Progenitor cell of endocrine pancreas (in vitro differentiated cells): ENCODE measurements at places on chromosomes 2 and 18.

DNA sequence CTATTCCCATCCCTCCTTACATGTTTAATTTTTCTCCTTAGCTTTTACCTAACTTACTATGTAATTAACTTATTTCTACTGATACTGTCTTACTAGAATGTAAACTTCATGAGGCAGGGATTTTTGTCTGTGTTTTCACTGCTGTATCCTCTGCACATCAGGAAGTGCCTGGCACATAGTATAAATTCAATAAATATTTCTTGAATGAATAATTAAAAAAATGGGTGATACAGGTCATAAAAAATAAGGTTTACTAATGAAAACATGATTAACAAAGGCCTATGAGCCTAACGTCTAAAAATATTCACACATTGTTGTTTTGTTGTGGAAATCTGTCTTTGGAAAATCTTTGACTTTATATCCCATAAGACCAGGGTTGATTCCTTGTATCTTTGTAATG, 4.5 kb downstream of the RBKS start:
- H3K4me3 ChIP-seq, result no peak overlapping the region
- H3K27me3 ChIP-seq, result no peaks in the 10 kb centered on the region
- DNase-seq, result no peak
- H3K27ac ChIP-seq, result no peak overlapping the region

DNA sequence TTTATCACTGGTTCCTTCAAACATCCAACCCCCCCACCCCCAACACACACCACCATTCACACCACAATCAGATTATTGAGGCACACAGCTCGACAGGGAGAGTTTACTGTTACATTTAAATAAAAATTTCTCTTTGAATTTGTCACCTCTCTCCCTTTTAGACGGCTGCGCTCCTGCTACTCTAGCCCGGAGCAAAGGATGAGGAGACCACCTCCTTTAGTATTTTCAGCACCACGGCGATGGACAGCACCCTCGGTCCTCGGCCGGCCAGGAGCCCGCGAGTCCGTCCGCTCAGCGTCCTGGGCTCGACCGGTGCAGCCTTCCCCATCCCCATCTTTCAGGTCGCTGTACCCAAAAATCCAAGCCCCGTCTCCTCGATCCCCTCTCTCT, 892 bp downstream of the CELF4 start:
- H3K36me3 ChIP-seq, result no peaks in the 10 kb centered on the region
- DNase-seq, result peak; percentile 82
- peaks cover 86% of the 10 kb centered on the region for H3K27me3 ChIP-seq

DNA sequence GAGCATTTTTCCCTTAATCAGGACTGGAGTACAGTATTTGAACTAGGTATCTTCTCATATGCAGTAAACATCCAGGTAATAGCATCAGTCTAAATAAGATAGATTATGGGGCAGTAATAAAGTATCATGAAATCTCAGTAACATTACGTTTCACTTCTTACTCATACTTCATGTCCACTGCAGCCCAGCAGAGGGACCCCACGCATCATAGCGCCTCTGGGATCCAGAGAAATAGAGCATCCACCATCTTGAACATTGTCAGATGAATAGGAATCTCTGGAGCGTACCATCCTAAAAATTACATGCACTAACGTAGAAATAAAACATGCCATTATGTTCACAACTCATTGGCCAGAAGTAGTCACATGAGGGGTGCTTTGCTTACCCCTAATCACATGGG, 499.0 kb downstream of the CPS1 start:
- no peaks in the 10 kb centered on the region for H3K36me3 ChIP-seq
- no peaks in the 10 kb centered on the region for H3K4me1 ChIP-seq
- DNase-seq, result no peak
- no peaks in the 10 kb centered on the region for H3K27me3 ChIP-seq
- no peak overlapping the region for H3K27ac ChIP-seq

DNA sequence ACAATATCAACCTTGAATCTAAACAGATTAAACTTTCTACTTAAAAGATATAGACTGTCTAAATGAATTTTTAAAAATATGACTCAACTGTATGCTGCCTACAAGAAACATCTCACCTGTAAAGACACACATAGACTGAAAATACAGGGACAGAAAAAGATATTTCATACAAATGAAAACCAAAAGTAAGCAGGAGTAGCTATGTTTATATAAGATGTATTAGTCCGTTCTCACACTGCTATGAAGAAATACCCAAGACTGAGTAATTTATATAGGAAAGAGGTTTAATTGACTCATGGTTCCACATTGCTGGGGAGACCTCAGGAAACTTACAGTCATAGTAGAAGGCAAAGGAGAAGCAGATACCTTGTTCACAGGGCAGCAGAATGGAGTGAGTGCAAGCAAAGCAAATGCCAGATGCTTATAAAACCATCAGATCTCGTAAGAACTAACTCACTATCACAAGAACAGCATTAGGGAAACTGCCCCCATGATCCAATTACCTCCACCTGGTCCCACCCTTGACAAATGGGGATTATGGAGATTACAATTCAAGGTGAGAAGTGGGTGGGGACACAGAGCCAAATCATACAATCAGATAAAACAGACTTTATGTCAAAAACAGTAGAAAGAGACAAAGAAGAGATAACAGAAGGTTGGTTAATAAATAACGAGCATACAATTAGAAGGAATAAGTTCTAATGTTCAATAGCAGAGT, 214.4 kb upstream of the SLC39A10 start:
- no peaks in the 10 kb centered on the region for H3K4me1 ChIP-seq
- no peak for DNase-seq
- H3K27ac ChIP-seq, result no peak overlapping the region
- H3K27me3 ChIP-seq, result no peaks in the 10 kb centered on the region
- H3K36me3 ChIP-seq, result no peaks in the 10 kb centered on the region

GRCh38 chr2:182020286-182021070, 34.8 kb downstream of the PPP1R1C start:
- no peak overlapping the region for H3K4me3 ChIP-seq
- no peaks in the 10 kb centered on the region for H3K27me3 ChIP-seq
- H3K27ac ChIP-seq, result no peak overlapping the region
- no peaks in the 10 kb centered on the region for H3K36me3 ChIP-seq

DNA sequence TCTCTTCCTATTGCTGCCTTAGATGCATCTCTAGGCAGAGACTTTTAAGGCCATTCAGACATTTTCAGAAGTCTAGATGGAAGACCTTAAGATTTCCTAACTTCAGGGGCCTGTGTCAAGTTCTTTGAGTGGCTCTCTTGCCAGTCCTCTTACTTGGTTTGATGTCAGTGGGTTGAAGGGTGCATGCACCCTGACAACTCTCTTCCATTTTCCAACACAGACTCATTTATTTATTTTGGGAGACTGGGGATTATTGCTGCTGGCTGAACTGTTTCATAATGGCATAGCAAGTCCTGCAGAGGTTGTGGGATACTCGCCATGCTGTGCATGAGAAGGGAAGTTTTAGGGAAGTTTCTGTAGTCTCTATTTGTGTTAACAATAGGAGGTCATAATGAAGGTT, 39.0 kb upstream of the ACADL start:
- DNase-seq, result no peak
- H3K4me1 ChIP-seq, result no peaks in the 10 kb centered on the region
- no peaks in the 10 kb centered on the region for H3K36me3 ChIP-seq
- H3K4me3 ChIP-seq, result no peak overlapping the region
- H3K27ac ChIP-seq, result no peak overlapping the region

DNA sequence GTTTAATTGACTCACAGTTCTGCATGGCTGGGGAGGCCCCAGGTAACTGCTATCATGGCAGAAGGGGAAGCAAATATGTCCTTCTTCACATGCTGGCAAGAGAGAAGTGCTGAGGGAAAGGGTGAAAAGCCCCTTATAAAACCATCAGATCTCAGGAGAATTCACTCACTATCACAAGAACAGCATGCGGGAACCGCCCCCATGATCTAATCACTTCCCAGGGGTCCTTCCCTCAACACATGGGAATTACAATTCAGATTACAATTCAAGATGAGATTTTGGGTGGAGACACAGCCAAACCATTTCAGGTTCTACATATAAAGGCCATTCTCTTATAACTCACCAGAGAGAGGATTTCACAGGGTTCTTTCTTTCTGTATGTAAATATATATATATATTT, 62.9 kb downstream of the VRK2 start:
- H3K4me1 ChIP-seq, result peaks cover 3% of the 10 kb centered on the region
- DNase-seq, result no peak
- no peaks in the 10 kb centered on the region for H3K27me3 ChIP-seq
- no peak overlapping the region for H3K27ac ChIP-seq

DNA sequence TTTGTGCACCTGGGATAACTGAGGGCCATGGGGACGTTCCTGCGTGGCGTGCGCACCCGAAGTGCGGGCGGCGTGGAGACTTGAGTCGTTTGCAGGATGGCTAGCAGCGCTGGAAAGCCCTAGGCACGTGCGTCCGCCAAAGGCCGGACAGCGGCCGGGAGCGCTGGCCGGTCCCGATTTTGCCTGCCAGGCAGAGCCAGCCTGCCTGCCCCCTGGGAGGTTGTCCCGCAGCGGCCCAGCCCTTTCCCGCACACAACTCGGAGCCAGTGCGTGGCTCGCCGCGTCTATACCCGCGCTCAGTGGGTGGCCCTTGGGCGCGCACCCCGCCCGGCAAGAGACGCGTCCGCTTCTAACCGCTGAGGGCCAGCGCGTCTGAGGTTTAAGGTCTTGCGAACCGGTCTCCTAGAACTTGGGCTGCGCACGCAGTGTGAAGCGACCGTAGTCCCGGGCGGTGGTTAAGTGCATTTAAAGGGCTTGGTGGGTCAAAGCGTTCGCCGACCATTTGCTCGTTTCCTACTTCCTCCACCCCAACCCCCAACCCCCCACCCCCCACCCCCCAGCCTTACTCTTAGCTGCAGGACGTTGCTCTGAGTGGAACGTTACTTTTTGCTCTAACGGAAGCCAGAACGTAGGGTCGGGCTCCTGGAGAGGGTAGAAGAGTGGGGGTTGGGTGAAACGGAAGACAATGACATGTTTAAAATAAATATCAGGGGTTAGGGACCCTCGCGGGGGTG, 627 bp downstream of the CDCA7 start:
- H3K27me3 ChIP-seq, result peaks cover 17% of the 10 kb centered on the region
- DNase-seq, result peak; percentile 34
- H3K36me3 ChIP-seq, result peaks cover 3% of the 10 kb centered on the region
- peak overlapping the region; percentile 82 for H3K4me3 ChIP-seq
- H3K4me1 ChIP-seq, result peaks cover 18% of the 10 kb centered on the region

- DNase-seq, result no peak
- no peaks in the 10 kb centered on the region for H3K27me3 ChIP-seq
- no peak overlapping the region for H3K4me3 ChIP-seq
- peaks cover 23% of the 10 kb centered on the region for H3K4me1 ChIP-seq
- H3K27ac ChIP-seq, result no peak overlapping the region
- H3K36me3 ChIP-seq, result no peaks in the 10 kb centered on the region
These were observed 9.3 kb upstream of the MGAT5 start for GRCh38 chr2:134244587-134244986.

DNA sequence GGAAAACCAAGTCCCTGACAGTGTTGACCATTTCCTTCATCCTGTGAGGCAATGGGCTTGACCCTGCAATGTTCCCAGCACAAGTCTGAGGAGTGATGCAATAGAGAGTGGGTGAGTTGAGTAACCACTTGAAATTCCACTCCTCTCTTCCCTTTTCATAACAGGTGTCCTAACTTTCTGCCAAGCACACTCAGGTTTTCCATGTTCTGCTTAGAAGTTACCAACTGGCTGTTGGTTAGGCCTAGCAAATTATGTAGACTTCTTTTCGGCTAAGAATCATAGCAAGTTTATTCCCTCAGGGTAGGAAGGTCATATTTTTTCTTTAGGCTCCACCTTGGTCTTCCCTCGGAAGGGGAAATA, 11.5 kb downstream of the GNLY start:
- H3K36me3 ChIP-seq, result no peaks in the 10 kb centered on the region
- H3K27me3 ChIP-seq, result peaks cover 49% of the 10 kb centered on the region
- no peak overlapping the region for H3K27ac ChIP-seq
- no peak for DNase-seq
- peaks cover 6% of the 10 kb centered on the region for H3K4me1 ChIP-seq

DNA sequence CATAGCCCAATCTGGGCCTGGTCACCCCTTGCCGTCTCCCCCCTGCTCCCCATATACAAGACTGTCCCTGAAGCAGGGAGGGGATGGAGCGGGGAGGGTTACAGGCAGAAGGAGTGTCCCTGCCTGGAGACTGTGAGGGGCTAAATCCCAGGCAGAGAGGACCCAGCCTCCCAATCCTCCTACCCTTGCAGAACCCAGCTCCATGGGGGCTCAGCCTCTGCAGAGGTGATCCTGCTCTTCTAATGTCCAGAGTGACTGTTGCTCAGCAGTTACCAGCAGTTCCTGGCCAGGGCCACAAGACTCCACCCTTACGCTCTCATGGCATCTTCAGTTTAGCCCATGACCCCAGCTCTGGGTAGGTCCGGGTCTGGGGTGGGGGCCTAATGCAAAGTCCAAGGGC, 58.1 kb downstream of the COA5 start:
- H3K27me3 ChIP-seq, result no peaks in the 10 kb centered on the region
- no peaks in the 10 kb centered on the region for H3K4me1 ChIP-seq
- H3K36me3 ChIP-seq, result peaks cover 14% of the 10 kb centered on the region
- no peak overlapping the region for H3K4me3 ChIP-seq
- DNase-seq, result no peak

GRCh38 chr2:182952741-182953450, 85.4 kb downstream of the NCKAP1 start:
- no peaks in the 10 kb centered on the region for H3K27me3 ChIP-seq
- peaks cover 24% of the 10 kb centered on the region for H3K36me3 ChIP-seq
- peaks cover 3% of the 10 kb centered on the region for H3K4me1 ChIP-seq
- DNase-seq, result no peak
- no peak overlapping the region for H3K27ac ChIP-seq

- peaks cover 5% of the 10 kb centered on the region for H3K4me1 ChIP-seq
- peaks cover 3% of the 10 kb centered on the region for H3K27me3 ChIP-seq
- no peaks in the 10 kb centered on the region for H3K36me3 ChIP-seq
- no peak for DNase-seq
These were observed 123.7 kb downstream of the ALPK2 start for GRCh38 chr18:58505181-58505580.

DNA sequence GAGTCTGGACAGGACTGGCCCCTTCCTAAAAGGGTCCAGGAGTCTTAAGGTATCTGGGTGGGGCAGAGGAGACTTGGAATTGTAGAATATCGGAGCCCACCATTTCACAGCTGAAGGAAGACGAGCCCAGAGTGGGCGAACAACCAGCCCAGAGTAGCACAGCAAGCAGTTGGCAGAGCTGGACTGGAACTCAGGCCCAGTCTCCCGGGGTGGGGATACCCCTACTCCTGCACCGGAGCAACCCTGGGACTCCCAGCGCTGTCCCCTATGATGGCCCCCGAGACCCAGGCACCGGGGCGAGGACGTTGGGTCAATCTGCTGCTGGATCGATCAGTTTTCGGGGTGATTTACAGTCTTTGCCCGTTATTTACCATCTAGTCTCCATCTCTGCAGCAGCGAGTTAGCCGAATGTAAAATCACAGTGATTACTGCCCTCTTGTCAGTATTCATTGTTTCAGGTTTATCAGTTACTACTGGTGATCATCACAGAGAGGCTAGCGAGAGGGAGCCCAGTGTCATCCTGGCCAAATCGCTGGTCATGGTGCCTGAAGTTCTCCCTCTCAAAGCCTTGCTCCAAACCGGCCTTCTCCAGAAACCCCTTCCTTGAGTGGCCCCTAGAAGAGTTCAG, 75.3 kb downstream of the SMAD7 start:
- peaks cover 16% of the 10 kb centered on the region for H3K4me1 ChIP-seq
- H3K36me3 ChIP-seq, result no peaks in the 10 kb centered on the region
- DNase-seq, result no peak
- H3K4me3 ChIP-seq, result no peak overlapping the region
- peaks cover 13% of the 10 kb centered on the region for H3K27me3 ChIP-seq

- no peaks in the 10 kb centered on the region for H3K36me3 ChIP-seq
- peaks cover 32% of the 10 kb centered on the region for H3K27me3 ChIP-seq
- no peak overlapping the region for H3K4me3 ChIP-seq
- peak; percentile 73 for DNase-seq
- no peaks in the 10 kb centered on the region for H3K4me1 ChIP-seq
These were observed 94.4 kb upstream of the TGFA start for GRCh38 chr2:70647873-70648481.
